ENCODE measurements at places on chromosomes 5 and 9.

GRCh38 chr9:125659201-125659840 is 47.7 kb downstream of the MAPKAP1 start:
- no peak for DNase-seq

GRCh38 chr5:128346038-128346437 is 192.0 kb downstream of the FBN2 start:
- no peak for DNase-seq

DNA sequence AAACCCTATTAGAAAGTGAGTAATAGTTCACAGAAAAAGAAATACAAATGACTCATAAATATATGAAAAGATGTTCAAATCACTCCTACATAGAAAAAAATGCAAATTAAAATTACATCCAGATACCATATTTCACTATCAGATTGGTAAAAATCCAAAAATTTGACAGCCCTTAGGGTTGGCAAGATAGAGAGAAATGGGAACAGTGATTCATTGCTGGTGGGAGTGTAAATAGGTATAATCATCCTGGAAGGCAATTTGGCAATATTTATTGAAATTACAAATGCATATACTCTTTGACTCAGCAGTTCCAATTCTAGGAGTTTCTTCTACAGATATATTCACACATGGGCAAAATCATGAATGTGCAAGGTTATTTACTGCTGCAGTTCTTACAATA is 273.5 kb downstream of the NR2F1-AS1 start:
- no peak for DNase-seq

DNA sequence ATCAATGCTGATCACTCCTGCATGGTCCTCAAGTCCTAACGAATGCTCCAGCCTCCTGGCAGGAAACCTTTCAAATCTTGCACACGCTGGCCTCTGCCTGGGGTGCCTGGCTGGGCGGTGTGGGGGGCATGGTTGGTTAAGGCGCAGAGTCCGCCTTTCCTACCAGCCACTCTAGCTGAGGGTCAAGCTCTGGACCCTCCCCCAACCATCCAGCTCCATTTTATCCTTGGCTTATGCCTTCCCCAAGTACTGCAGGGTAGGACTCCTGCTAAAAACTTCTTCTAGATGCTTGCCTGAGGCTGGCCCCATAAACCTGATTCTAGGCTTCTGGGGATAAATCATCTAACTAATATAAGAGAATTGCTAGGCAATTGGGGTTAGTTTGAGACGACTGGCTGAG is 808 bp upstream of the MVB12B start:
- DNase-seq = no peak

- DNase-seq = no peak
These were observed 47.0 kb downstream of the KIF24 start for GRCh38 chr9:34282096-34282495.

DNA sequence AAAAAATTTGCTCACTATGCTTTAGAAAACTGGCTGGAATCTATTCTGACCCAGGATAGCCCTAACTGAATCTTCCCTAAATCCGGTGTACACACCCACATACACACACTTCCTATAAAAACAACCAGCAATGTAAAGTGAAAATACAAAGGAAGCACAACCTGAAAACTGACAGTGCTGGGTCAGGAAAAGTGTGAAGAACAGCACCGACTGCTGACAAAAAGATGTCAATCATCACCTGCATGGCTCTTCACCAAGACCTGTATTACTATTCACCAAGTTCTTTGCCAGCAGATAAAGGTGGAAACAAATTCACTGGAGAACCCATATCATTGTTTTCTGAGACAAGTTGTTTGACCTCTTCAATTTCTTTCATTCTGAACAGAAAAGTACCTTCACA is 293.8 kb upstream of the GRAMD2B start:
- DNase-seq = no peak

DNA sequence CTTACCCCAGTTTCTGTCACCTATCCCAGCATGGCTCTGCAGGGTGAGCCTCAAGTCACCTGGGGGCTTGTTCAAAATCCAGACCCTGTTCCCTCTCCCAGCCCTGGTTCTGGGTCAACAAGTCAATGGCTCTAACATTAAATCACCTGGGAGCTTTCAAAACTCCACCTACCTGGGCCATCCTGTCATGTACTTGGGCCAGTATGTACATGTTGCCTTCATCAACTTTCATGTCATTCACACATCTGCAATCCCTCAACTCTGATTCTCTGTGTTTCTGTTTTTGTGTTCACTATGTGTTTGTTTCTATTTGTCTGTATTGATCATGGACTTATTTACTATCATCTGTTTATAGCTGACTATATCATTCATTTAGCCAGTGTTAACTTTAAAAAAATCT is 2.1 kb upstream of the SH3GLB2 start:
- no peak for DNase-seq

- DNase-seq = peak; percentile 11
These were observed 43.7 kb upstream of the TTC1 start for GRCh38 chr5:159965031-159965837.

GRCh38 chr5:17212996-17213395 is 4.4 kb upstream of the BASP1 start:
- DNase-seq = no peak

Data from stimulated activated CD4-positive, alpha-beta T cell treated with anti-CD3 and anti-CD28 coated beads, TNF-alpha, amount 100 ng/mL, for 48 hours (primary cell).